Epithelial cell of esophagus (primary cell): ENCODE measurements at places on chromosomes 11 and 22.
A peak's percentile ranks its signal among the peaks of the same experiment; 100 is the strongest.

GRCh38 chr11:7688238-7688826 lies 15.0 kb upstream of the CYB5R2 start:
- DNase-seq: peak; percentile 45

DNA sequence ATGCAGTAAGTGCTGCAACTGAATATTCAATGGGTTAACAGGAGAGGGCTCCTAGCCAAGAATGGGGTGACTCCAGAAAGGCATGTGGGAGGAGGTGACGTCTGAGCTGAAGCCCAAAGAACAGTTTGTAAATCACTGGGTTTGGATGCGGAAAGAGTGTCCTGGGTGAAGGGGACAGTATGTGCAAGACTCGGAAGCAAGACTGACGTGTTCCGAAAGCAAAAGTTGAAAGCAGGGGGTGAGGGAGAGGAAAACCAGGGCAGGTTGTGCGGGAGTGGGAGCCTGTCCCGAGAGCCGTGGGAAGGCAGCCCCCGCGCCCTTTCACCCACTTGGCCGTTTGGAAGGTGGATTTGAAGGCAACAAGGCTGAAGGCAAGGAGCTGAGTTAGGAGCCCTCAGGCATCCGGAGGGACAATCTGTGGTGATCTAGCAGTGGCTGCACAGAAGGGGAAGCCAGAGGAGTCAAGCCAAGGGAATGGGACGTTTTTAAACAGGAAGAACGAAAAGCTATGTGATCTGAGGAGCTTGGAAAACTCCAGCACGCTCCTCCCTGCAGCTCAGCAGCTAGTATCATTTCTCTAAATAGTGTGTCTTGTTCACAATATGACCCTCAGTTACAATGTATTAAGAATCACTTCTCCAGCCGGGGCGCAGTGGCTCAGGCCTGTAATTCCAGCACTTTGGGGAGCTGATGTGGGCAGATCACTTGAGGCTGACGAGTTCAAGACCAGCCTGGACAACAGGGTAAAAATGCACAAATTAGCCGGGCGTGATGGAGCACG lies 7.7 kb downstream of the SLC25A18 start:
- peak; percentile 68 for DNase-seq

DNA sequence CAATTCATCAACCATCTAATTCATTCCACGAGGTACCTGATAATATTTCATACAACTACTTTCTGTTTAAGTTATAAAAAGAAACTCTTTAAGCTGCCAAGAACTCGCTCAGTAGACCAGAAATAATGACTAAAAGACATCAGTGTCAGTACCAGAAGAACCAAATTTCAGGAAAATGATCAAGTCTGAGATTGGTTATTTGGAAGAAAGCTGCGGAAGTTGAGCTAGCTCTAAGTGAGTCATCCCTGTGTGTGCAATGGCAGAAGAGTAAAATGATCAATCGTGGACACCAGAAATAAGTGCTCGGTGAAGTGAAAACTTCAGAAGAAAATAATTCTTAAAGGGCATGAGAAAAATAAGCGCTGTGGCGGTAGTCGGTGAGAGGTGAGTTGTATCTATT lies 933.2 kb upstream of the CHORDC1 start:
- DNase-seq: no peak

- DNase-seq: peak; percentile 64
Measured at GRCh38 chr22:24142241-24142640, 39.0 kb upstream of the SUSD2 start.

DNA sequence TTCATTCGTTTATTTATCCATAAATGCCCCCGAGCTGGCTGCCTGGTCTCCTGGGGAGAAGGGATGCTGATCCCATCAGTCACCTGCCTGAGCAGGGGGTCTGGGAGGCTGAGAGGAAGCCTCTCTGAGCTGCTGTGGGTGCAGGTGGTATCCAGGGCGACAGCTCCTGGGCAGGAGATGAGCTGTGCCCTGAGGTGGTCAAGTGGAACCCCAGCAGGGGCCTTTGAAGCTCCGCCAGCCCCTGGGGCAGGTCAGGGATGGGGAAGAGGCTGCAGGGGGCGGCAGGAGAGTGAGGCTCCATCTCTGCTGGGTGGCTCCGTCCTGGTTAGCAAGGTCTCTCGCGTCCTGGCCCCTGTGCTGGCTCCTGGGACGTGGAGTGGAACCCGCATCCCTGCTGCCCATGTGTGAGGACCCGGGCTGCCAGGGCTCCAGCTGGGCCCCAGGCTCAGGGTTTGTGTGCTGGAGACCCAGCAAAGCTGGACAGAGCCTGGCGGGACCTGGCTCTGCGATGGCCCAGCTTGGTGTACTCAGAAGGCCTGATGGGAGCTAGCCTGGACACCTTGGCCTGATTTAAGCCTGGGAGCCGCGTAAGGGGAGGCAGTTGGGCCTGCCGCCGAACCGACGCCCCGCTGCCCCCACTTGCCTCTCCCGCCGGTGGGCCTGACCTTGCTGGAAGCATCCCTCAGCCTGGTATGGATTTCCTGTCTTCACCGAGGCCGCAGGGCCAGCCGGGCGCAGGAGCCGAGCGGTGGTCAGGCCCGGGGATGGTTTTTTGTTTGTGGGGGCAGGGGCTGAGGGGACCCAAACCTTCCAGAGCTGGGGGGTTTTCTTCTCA lies 44.5 kb downstream of the RTN4R start:
- DNase-seq: no peak

GRCh38 chr22:45960477-45961386 lies 16.2 kb downstream of the WNT7B start:
- no peak for DNase-seq

GRCh38 chr22:47449508-47450270 lies 687.2 kb downstream of the TBC1D22A start:
- DNase-seq: no peak

DNA sequence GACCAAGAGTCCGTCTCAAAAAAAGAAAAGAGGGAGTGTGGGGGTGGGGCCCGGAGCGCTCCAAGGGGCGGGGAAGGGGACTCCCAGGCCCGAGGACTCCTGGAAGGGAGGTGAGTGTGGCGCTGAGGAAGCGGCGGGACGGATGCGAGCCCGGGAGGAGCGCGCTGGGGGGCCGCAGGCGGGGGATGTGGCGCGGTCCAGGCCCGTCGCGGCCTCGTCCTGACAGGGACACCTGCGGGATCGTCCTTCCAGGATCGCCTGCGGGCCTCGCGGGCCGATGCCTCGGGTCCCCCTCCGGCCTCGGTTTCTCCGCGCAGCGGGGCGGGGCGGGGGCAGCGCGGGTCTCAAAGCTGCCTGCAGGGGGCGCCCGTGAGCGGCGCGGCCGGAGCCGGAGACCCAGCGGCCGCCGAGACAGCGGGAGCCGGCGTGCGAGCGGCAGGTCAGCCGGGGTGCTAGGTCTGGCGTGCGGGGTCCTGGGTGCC lies 3.8 kb upstream of the ADORA2A start:
- no peak for DNase-seq

DNA sequence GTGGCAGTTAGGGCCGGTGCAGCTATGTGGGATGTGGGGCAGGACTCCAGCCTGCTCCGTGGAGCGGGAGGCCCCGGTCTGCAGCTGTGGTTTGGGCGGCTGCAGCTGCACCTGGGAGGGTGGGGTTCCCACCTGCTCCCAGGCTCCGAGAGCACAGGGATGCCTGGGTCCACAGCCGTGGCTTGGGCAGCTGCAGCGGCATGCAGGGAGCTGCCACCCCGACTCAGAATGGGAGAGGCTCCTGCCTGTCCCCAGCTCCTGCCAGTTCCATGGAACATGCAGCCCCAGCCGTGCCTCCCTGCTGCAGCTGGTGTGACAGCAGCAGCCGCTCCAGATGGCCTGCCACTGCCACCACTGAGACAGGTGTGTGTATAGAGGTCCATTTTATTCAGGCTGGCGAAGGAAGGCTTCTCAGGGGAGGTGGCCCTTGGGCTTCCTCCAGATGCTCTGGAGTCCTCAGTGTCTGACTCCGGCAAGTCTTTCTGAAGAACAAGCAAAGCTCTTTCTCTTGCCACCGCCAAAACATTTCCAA lies 21.8 kb upstream of the UPK3A start:
- DNase-seq: no peak

DNA sequence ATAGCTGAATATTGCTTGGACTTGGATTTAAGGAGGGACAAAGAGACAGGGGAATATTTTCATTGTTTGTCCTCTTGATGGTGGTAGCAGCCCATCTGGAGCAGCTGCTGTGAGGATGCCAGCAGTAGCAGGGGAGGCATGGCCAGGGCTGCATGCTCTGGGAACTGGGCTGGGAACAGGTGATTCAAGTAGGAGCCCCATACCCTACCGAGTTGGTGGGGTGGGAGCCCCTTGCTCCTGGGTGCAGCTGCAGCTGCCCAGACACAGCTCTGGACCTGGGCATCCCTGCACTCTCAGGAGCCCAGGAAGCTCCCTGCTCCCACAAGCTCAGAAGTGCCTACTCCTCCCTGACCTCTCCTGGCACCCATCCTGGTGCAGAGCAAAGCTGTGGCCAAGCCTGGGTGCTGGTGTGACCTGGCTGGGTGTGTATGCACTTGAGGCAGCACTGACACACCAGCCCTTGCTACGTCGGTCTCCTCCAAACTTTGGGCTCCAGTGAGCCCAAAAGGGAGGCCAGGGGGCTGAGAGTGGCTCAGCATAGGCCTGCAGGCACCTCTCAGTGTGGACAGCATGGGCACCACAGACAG lies 341.8 kb upstream of the CCDC179 start:
- no peak for DNase-seq

DNA sequence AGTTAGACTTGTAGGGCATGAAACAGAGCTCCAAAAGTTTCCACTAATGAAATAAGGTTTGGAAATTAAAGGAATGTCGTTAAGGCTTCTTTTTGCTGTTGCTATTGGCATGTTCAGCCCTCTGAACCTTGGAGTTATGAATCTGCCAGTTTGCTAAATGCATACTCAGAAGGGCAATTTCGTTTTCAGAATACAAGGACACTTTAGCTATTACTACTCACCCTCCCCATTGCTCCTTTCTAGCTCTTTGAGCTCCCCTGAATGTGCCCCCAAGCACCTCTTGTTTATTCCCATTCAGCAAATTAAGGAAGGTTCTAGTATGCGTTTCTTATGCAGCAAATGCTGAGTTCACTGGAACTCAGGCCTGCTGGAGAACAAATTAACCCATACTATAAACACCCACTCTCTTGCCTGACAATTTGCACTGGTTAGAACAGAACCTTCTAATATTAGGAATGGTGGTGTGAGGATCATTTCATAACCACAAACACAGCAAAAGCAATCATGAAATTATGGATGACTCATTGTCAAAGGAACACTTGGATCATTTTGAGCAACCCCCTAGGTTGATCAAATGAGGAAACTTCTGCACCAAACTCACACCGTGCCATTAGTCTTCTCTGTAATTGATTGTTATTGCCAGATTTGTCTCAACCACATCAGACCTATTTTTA lies 26.2 kb upstream of the LIN7C start:
- DNase-seq: peak; percentile 18

DNA sequence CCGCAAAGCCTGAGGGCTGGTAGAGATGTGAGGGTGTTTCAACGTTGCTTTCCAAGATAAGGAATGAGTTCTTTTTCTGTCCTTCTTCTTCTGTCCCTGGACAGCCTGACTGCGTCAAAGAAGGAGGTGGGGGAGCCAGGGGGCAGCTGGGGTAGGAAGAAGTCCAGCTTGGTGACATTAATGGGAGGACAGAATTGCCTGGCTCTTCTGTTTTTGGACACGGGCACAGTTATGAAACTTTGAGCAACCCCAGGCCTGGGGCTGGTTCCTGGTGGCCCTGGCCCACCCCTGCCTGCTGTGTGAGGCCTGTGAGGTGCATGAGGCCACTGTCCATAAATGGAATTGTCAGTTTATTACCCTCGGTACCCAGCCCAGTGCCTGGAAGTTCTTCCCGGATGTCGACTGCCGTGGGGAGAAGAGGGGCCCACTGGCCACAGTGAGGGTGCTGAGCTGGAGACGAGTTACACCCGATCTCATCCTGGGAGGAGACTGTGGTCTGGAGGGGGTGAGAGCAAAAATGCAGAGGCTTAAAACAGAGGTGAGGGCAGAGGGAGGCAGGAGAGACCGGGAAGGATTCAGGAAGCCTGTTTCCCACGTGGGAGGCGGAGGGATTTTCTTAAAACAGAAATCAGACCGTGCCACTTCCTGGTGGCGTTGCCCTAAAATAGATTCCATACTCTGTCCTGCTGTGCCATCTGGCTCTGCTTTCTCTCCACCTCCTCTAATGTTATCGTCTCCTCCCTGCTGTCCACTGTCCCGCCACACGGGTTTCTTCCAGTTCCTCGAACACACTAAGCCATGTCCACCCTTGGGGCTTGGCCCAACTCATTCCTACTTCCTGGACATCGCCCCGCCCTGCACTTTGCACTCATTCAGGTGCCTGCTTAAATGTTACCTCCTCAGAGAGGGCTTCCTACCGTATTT lies 59.7 kb upstream of the RASD2 start:
- DNase-seq: no peak

DNA sequence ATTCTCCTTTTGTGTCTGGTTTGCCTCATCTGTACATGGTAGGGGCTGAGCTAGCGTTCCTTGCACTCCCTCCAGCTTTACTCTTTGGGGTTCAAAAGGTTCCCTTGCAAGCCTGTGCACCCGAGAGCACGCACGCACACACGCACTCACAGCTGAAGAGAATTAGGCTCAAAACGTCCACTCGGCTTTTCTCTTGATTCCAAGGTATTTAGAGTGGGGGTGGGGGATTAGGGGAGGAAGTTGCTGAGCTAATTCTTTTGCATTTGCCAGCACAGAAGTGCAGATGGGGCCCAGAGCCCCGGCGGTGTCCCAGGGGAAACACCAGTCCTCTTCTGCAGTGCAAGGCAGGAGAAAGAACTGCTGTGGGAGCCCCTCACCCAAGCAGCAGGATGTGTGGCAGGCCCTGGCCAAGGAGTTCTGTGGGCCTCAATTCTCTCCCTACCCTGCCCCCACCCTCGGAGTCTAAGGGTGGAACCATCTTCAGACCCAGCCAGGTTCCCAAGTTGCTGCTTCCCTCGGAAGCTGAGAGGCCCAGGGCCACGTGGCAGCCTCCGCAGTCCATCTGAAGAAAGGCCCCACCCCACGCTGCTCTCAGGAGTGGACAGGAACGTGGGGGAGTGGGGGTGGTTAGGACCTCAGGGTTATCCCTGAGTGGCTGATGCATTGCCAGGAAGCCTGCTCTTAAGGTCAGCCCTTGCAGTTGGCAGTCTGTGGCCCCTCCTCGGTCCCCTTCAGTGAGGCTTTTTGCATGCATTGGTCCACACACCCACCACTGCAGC lies 3.8 kb upstream of the KCNQ1OT1 start:
- DNase-seq: no peak

DNA sequence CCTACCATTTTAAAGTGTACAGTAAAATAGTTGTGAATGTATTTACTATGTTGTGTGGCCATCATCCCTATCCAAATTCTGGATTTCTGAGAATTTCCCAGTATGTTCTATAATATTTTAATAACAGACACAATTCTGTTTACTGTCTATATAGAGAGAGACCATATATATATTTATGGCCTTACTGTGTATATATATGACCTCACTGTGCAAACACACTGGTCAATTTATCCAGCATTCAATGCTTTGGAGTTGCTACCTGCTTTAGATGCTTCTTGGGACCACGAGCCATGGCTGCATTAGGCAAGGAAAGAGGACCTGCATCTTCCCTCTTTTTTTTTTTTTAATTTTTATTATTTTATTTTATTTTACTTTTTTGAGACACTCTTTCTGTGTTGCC lies 40.2 kb downstream of the SWAP70 start:
- DNase-seq: no peak
